LNCaP clone FGC (cell line): ENCODE measurements at places on chromosomes 1 and 21.
A peak's percentile ranks its signal among the peaks of the same experiment; 100 is the strongest.

DNA sequence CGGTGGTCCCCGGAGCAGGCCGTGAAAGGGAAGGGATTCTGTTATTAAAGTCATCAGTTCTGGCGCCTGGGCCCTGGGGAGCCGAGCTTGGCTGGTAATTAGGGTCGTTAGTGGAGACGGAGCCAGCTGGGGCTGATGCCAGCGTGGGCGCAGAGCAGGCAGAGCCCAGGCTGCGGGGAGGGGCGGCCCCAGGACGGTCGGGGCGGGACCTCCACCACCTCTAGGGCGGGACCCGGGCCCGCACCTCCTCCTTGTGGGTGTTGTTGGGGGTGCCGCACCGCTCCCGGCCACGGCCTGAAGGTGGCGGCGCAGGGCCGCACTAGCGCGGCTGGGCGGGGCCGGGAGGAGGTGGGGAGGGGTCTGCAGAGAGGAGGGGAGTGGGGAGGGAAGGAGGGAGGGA, 470.6 kb downstream of the PTPRU start:
- no peak for DNase-seq

GRCh38 chr1:178577882-178578281, 65.0 kb downstream of the TEX35 start:
- no peak for DNase-seq

GRCh38 chr1:188590641-188591040, 1761.9 kb downstream of the PLA2G4A start:
- DNase-seq, result no peak

DNA sequence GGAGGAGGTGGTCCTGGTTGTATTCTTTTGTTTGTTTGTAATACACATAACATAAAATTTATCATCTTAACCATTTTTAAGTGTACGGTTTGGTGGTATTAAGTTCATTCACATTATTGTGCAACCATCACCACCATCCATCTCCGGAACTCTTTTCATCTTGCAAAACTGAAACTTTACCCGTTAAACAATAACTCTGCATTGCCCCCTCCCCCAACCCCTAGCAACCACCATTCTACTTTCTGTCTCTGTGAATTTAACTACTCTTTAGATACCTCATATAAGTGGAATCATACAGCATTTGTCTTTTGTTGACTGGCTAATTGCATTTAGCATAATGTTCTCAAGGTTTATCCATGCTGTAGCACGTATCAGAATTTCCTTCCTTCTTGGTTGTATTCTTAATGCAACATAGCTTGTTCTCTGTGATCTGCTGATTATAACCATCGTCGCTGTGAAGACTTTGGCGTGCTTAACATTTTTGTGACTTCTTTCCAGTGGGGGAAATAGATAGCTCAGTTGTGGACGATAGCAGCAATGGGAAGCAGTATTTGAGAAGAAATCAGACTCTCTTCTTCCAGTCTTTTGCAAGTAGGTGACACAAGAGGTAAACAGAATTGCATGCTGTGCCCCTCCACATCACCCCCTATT, 117.5 kb upstream of the HOOK1 start:
- DNase-seq, result no peak

GRCh38 chr21:40067751-40068150, 200.5 kb downstream of the PCP4 start:
- no peak for DNase-seq

DNA sequence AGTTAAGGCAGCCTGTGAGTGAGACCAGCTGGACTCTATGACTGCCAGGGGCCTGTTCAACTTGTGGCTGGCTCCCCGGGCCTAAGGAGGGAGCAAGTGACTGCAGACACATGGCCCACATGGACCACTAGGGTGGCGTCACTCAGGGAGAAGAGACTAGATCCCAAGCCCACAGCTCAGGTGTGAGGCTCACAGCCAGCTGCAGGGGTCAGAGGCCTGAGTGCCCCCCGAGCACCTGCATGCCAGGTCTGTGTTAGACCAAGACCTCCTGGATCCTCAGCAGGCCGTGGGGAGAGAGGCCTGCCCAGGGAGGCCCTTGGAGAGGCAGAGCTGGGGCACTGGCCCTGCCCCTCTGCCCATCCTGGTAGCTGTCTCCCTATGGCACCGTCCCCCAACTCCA, 142.4 kb upstream of the RUNX3 start:
- DNase-seq, result no peak

DNA sequence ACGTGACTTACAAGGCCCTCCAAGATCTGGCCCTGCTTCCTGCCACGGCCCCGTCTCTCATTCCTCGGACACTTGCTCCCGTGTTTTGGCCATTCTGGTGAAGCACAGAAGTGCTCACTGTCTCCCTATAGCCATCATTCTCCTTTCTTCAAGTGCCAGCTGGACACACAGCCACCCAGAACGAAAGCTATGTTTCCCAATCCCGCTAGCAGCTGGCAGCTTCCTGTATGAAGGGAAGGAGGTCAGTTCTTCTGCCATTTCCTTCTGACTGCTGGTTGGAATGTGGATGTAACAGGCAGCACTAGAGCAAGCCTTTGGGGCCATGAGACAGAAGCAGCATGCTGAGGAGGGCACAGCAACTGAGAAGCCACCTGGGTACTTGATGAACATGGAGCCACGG, 82.8 kb downstream of the TGFBR3 start:
- DNase-seq, result no peak

DNA sequence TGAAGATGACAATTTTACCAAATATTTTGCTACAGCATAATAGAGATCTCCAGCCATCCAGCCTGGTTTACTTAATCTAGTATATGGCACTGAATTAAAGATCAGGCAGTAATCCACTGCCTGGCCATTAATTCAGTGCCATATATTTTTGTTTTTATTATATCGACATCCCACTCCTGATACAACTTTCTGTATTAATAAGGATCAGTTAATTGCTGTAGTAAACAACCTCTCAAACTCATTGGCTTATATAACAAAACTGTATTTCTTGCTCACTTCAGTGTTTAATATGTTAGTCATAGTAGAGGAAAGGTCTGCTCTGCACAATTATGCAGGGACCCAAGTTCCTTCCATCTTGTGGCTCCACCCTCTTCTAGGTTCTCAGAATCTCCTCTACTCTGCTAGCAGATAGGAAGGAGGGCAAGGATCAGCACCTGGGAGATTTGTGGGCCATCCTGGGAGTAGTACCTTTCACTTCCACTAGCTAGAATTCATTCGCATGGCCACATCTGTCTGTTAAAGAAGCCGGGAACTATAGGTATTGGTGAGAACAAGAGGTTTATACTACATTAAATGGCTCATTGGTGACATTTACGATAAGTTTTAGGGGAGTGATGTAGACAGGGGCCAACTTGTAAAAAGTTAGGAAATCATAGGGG, 3.6 kb upstream of the ZDHHC18 start:
- no peak for DNase-seq

DNA sequence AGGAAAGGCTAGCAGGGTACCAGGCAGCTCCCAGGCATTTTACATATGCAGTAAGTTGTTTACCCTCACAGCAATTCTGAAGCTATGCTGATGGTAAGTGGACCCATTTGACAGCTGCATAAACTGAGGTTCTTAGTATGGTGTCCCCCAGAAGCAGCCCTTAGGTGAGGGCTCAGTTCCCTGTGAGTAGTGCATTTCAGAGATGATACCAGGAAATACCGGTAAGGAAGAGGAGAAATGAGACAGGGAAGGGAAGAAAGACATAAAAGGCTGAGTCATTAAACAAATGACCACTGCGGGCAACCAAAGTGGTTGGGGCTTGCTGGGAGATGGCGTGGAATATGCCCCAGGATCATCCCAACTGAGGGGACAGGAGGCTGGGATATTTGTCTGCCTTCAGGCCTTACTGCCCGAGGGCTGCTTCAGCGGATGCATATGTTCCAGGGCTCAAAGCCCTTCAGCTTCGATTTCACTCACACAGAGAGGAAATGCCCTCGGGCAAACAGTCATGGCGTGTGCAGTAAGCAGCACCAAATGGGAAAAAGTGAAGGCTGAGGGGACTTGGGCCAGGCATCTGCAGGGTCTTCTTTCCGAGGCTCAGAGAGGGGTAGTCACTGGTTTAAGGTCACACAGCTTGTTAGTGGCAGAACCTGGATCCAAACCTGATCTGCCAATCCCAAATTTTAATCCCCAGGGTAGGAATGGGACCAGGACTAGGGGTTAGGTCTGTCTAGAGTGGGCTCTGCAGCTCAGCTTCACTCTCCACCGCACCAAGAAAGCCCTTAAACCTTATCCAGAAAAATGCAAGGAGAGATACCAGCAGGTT, 133.7 kb upstream of the RUNX3 start:
- no peak for DNase-seq

GRCh38 chr1:237126180-237126579, 84.2 kb downstream of the RYR2 start:
- DNase-seq, result no peak

DNA sequence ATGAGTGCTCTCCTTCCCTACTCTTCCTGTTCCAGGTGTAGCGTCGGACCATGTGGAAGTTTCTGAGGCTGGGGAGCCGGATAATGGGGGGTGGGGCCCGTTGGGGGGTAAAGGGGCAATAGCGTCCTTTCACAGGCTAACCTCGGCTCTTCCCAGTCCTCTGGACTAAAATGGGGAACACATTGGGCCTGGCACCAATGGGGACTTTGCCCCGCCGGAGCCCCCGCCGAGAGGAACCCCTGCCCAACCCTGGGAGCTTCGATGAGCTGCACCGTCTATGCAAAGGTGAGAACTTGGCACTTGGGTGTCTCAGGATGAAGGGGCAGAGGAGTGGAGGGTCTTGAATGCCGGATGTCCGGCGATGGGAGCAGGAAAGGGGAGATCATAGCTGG, 456 bp downstream of the TOMM40L start:
- no peak for DNase-seq

- no peak for DNase-seq
Observed at GRCh38 chr21:16426936-16427335, 697.2 kb downstream of the USP25 start.

- DNase-seq, result no peak
Observed at GRCh38 chr1:7515175-7515574, 255.9 kb upstream of the VAMP3 start.

GRCh38 chr1:200029035-200029821, 1.7 kb downstream of the NR5A2 start:
- DNase-seq, result no peak

DNA sequence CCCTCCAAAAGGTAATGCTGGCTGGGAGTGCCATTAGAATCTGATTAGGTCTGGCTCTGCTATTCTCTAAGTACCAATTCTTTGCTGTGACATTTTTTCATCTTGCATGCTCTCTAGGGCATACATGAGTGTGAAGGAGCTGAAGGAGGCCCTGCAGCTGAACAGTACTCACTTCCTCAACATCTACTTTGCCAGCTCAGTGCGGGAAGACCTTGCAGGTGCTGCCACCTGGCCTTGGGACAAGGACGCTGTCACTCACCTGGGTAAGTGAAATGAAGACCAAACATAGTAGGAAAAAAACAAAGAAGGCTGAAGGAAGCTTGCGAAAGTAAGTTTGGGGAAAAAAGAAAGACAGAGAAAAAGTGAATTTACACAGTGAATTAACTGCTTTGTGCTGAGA, 207.9 kb downstream of the PAPPA2 start:
- DNase-seq, result peak; percentile 18

DNA sequence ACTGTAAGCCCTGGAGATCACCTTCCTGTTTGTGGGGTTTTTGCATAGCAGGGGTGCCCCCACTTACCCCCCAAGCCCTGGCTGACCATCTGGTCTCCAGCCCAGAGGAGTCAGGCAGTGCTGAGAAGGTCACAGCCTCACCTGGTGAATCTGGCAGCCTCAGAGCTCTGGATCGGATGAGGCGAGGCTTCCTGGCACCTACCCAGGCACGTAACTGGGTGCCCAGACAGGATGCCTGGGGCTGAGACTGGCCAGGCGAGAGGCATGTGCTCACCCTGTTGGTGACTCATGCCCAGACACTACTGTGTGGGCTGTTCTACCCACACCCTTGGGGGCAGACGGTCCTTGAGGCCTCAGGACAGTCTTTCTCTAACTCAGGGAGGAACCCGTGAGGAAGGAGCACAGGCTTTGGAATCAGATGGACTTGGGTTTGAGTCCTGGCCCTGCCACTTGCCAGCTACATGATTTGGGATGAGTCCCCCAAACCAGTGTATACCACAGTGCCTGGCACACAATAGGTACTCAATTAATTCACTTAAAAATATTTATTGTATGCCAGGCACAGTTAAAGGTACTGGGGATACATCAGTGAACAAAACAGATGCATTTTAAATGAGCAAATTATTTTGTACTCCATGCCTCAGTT, 15.1 kb upstream of the PADI3 start:
- peak; percentile 14 for DNase-seq

GRCh38 chr1:193005785-193006184, 53.4 kb downstream of the UCHL5 start:
- no peak for DNase-seq

GRCh38 chr1:96544831-96545221, 176.8 kb upstream of the PTBP2 start:
- DNase-seq, result no peak

GRCh38 chr1:3983181-3983580, 83.1 kb upstream of the C1orf174 start:
- DNase-seq, result no peak

DNA sequence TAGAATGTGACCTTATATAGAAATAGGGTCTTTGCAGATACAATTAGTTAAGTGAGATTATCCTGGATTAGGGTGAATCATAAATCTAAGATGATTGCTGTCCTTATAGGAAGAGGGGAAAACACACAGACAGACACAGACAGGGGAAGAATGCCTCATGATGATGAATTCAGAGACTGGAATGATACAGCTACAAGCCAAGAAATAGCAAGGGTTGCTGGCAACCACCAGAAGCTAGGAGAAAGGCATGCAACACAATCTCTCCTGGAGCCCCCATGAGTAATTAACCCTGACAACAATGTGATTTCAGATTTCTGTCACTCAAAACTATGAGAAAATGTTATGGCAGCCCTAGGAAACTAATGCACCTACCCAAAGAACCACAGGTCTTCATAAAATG, 19.1 kb upstream of the PPIH start:
- DNase-seq, result no peak
